ENCODE measurements at places on chromosomes 7 and 10.

- DNase-seq: no peak
Observed at GRCh38 chr10:6977398-6978186, 397.5 kb upstream of the PRKCQ start.

GRCh38 chr7:100752994-100753393, 19.6 kb downstream of the ZAN start:
- DNase-seq: peak; percentile 1

DNA sequence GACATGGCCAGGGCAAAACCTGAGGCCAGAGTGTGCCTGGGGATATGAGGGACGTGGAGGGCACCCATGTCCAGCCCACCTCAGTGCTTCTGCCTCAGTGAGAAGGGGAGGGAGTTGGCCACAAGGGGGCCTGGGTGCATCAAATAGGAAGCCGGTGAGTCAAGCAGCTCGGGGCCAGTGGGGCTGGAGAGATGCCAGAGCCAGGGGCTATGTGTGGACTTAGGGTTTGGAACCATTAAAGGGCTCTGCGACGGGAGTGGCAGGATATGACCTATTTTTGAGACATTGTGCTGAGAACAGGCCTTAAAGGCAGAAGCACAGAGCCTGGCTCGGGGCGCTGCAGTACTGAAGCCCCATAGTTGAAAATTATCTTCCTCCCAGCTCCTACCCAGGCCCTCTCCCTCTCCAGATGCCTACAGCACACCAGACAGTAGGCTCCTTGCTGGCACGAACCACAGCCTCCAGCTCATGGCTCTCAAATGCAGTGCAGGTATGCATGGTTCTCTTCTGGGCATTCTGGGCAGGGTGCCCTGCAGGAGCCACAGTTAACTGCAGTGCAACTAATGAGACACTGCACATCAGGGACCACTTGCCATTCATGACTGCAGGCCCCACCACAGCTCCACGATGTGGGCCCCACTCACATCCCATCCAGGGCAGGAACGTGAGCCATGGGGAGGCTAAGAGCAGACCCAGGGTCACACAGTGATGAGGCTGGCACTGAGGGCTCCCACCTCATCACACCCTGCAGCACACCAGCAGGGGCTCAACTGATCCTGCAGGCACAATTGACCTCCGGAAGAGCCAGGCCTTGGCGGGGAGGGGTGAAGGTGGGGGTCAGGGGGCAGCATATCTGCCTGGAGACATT, 7.2 kb upstream of the PGAM2 start:
- no peak for DNase-seq

DNA sequence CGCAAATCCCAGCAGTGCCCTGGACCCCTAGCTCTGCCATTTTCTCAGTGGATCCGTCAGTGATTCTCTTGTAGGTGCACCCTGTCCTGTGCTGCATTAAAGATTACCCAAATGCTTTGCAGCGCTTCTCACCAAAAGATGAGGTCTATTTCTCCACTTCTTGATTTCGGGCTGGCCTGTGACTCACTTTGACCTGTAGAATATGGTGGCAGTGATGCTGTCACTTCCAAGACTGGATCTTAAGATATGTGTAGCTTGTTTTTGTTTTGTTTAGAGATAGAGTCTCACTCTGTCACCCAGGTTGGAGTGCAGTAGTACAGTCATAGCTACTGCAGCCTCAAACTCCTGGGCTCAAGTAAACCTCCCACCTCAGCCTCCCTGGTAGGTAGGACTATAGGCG, 37.0 kb upstream of the ZMIZ1 start:
- DNase-seq: peak; percentile 21

DNA sequence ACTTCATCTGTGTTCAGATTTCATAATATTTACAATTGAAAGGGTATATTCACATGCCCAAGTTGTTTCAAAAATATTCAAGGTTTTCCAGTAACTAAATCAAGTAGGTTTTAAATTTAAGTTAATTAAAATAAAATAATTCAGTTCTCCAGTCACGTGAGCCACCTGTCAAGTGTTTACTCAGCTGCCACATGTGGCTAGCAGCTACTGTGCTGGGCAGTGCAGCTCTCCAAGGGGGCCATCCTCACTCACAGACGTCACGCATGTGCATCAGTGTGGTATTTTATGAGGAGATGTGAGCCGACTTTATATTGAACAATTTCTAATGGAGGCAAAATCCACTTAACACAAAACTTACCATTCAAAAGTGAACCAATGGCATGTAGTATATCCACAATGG, 69.7 kb upstream of the CAMK2B start:
- DNase-seq: no peak

GRCh38 chr7:31338706-31339105, 1.8 kb downstream of the NEUROD6 start:
- DNase-seq: no peak

DNA sequence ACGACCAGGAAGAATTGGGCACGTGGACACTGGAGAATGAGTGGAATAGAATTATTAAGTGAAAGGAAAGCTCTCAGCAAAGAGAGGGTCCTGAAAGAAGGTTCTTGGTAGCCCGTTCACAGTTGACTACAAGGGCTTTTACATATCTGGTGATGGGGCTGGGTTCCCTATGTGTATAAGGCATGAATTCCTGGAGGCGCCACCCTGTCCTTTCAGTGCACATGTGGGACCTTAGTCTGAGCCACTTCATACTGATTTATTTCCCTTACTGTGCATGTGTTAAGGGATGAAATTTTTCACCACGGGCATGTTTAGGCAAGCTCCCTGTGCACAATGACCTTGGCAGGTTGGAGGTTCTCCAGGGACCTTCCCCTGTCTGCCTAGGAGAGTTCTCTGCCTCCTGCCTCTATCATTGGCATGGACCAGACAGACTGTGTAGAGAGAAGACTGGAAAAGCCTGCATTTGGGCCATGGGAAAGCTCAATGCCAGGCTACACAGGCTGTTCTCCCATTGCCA, 145.9 kb upstream of the ITGB1 start:
- DNase-seq: no peak

GRCh38 chr7:74494076-74494548, 40.4 kb downstream of the GTF2IRD1 start:
- no peak for DNase-seq

GRCh38 chr7:101453617-101454016, 90.9 kb downstream of the COL26A1 start:
- DNase-seq: no peak
